ENCODE measurements at places on chromosomes 3 and 15.

- no peak for DNase-seq
These were observed 22.1 kb downstream of the GABRR3 start for GRCh38 chr3:98012979-98013378.

DNA sequence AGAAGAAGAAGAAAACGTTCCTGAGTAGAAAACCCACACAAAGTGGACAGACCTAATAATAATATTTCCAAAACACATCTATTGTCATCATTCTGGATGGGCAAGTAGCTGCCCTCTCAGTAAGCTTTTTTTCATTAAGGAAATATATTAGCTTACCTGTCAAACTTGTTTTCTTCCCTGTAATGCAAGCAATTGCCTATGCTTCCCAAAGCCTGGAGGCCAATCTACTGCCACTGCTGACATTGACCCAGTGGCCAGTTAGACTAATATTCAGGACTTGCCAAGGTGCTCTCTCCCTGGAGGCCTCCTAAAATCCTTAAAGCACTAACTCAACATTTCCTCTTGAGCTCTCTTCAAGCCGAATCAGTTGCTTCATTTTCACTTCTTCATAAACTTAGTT is 86.7 kb downstream of the TAMM41 start:
- no peak for DNase-seq

DNA sequence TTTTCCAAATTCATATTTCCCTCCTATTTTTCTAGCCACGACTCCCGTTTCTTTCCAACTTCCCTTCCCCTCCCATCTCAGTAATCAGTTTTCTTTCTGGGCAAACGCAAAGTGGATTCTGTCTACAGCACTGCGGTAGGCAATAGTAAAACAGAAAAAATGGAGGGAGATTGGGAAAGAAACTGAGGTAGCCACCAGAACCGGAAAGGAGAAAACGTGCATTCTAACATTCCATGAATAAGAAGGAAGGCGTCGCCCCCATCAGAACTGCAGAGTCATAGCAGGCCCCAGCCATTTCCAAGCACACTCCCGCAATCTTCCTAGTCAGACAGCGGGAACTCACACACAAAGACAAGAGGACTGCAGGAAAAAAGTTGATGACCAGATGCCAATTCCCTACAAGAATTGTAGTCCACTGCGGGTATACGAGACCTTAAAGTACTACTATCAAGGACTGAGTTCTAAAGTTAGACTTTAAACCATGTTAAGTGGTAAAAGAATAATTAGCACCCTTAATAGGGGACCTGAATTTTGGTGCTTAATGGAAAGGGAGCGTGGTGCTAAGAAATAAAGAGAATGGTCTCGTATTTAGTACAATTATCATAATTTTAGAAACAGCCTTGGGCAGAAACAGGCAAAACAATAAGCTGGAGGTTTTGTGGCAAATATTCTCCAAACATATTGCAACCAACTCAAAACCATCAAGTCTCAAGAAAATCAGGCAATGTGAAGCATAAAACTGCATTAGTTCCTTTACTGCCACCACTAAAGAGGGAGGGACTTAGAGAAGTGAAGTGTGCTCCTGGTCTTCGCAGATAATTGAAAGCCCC is 1.4 kb downstream of the PFN2 start:
- peak; percentile 90 for DNase-seq

DNA sequence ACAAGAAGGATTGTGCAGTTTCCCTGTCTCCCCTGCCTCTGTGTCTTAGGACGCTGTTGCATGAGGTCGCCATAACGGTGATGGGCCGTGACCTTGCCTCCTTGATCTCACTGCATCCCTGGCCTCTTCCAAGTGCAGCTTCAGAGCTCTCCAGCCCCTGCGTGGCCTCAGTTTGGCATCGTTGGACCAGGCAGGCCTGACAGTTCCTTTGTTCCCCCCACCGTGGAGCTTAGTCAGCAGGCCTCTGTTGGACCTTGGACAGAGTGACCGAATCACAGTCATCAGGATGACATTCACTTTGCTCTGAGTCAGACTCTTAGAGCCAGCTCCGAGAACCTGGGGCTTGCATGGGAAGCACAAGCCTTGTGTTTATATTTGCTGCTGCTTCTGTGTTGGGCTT is 139.4 kb downstream of the OPA1 start:
- DNase-seq, result no peak

DNA sequence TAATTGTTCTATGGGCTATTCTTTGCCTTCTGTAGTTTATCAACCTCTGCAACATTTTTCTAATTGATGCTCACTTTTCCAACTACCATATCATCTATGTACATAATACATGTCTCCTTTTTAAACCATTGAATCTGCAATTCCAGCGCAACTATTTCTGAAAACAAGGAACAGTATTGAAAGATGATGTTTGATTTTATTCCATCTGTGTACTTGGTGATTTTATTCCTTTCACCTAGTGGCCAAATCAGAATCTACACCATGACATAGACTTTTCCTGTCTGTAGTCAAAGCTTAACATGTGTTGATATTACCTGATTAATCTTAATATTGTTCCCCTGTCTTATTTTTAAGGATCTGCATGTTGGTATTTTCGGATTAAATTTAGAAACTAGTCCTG is 13.0 kb downstream of the NKTR start:
- no peak for DNase-seq

- DNase-seq, result no peak
These were observed 203.8 kb upstream of the HES1 start for GRCh38 chr3:193932136-193932535.

- DNase-seq, result no peak
These were observed 2.1 kb upstream of the CCDC174 start for GRCh38 chr3:14649466-14649865.

- DNase-seq, result peak; percentile 77
These were observed 9.4 kb downstream of the CEMIP start for GRCh38 chr15:80788536-80788935.

GRCh38 chr3:126656371-126657134 is 1.6 kb upstream of the TXNRD3 start:
- DNase-seq, result no peak

DNA sequence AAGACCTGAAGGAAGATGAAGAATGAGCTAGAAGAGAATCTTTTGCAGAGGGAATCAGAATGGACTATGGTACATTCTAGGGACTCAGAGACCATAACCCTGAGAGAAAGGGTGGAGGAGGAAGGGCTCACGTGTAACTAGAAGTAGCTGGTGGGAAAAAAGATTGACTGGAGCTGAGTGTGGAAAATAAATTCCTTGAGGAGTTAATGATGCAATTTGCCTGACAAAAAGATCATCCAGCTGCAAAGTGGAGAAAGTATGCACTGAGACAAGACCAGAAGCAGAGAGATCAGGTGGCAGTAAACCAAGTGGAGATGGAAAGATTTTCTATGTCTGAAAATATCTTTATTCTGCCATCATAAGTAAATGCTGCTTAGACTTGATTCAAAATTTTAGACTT is 52.9 kb upstream of the TBL1XR1 start:
- DNase-seq, result no peak

- DNase-seq, result no peak
These were observed 370.3 kb upstream of the TPM1 start for GRCh38 chr15:62672268-62672667.

DNA sequence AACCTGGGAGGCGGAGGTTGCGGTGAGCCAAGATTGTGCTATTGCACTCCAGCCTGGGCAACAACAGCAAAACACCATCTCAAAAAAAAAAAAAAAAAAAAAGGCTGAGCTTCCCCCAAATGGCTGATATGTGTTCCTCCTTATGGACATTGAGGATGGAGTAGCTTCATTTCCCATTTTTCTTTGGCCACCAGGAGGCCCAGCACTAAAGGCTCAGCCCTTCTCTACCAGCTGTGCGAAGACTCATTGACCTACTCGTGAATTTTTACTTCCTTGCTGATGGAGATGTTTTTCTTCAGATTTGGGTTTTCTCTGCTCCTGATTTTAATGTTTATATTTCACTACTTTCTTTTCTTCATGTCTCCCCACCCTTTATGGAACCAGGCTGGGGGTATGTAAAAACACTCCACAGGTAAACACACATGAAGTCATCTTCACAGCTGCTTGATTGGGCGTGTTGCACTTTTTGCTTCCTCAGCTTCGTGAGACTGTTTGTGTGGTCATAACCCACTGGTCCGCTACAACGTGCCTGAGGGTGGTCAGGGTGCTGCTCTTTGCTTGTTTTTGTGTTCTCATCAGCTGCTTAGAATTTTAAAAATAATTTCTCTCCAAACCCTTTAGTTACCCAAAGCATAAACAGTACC is 13.5 kb downstream of the SEMA4B start:
- no peak for DNase-seq

DNA sequence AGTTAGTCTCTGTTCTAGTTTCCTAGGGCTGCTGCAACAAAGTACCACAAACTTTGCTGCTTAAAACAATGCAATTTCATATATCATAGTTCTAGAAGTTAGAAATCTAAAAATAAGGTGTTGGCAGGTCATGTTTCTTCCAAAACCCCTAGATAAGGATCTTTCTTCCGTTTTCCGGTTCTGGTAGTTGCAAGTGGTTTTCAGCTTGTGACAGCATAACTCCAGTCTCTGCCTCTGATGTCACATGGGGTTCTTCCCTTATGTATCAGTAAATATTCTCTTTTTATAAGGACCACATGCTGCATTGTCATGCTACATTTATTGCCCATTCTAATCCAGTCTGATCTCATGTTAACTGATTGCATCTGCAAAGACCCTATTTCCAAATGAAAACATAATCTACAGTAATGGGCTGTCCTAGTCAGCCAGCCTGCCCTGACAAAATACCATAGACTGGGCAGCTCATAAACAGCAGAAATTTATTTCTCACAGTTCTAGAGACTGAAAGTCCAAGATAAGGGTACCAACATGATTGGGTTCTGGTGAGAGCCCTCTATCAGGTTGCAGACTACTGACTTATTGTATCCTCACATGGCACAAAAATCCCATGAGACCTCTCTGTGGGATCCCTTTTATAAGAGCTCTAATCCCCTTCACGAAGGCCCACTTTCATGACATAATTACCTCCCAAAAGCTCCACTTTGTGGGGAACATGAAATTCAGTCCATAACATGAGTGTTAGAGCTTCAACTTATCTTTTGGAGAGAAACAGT is 642.0 kb upstream of the NAALADL2 start:
- DNase-seq, result no peak

- DNase-seq, result no peak
These were observed 374.7 kb downstream of the TUSC7 start for GRCh38 chr3:117084277-117084676.

- peak; percentile 84 for DNase-seq
These were observed 102.5 kb downstream of the AKAP13 start for GRCh38 chr15:85482894-85483293.

GRCh38 chr3:94716326-94717018 is 653.6 kb downstream of the NSUN3 start:
- no peak for DNase-seq

DNA sequence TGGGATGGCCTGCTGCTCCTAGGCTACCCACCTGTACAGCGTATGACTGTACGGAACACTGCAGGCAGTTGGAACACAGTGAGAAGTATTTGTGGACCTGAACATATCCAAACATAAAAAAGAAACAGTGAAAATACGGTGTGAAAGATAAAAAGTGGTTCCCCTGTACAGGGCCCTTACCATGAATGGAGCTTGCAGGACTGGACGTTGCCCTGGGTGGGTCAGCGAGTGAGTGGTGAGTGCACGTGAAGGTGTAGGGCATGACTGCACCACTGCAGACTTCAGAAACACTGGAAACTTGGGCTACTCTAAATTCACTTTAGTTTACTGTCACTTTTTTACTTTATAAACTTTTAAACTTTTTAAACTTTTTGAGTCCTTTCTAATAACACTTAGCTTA is 71.2 kb upstream of the SLC6A6 start:
- no peak for DNase-seq

GRCh38 chr3:86388820-86389219 is 602.1 kb downstream of the VGLL3 start:
- no peak for DNase-seq

- DNase-seq, result peak; percentile 43
These were observed 2.4 kb downstream of the PLXNA1 start for GRCh38 chr3:126985132-126985985.

GRCh38 chr3:4418156-4418555 is 48.9 kb downstream of the SUMF1 start:
- DNase-seq, result no peak

- DNase-seq, result no peak
These were observed 43.1 kb downstream of the BHLHE40 start for GRCh38 chr3:5022187-5022965.

- no peak for DNase-seq
These were observed 14.9 kb downstream of the SATB1 start for GRCh38 chr3:18410205-18410604.

DNA sequence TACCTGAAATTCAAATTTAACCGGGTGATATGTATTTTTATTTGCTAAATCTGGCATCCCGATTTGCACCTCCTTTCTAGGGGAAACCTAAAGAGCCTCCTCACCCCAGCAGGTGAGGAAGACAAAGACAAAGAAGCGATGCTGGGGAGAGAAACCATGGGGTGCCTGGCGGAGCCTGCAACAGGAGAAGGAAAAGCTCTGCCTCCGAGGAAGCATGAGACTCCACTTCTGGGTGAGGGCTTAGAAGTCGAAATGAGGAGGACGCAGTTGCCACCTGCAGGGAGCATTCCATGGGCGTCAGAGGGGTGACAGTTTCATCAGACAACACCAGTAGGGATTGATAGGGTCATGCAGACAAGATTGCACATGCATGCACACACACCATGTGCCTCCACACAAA is 30.5 kb upstream of the LYZL4 start:
- no peak for DNase-seq

- DNase-seq, result peak; percentile 63
These were observed 2.4 kb upstream of the LMCD1 start for GRCh38 chr3:8499181-8499611.

DNA sequence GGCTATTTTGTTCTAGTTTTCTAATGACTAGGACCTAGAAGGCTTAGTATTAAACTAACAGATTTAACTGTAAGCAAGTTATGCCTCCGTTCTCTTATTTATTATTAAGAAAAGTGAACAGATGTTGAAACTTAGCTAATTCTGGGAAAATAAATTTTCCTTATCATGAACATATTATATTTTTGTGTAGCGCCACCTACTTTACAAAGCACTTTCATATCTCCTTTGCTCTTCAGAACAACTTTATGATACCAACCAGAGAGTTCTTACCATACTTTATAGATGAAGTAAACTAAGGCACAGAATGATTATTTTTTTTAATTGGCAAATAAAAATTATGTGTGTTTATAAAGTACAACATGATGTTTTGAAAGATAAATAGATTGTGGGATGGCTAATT is 59.4 kb downstream of the NME9 start:
- DNase-seq, result no peak

GRCh38 chr15:72365844-72366243 is 10.0 kb downstream of the HEXA start:
- DNase-seq, result no peak

All from eye (tissue), 1 donor.